Kidney glomerular epithelial cell (primary cell): ENCODE measurements at places on chromosomes 4 and X.
A peak's percentile ranks its signal among the peaks of the same experiment; 100 is the strongest.

GRCh38 chr4:140719022-140719421 is 37.2 kb downstream of the TBC1D9 start:
- no peak for DNase-seq

GRCh38 chr4:65917486-65917885 is 247.2 kb upstream of the EPHA5 start:
- no peak for DNase-seq

- no peak for DNase-seq
Observed at GRCh38 chrX:1883772-1884171, 268.9 kb downstream of the ASMT start.

DNA sequence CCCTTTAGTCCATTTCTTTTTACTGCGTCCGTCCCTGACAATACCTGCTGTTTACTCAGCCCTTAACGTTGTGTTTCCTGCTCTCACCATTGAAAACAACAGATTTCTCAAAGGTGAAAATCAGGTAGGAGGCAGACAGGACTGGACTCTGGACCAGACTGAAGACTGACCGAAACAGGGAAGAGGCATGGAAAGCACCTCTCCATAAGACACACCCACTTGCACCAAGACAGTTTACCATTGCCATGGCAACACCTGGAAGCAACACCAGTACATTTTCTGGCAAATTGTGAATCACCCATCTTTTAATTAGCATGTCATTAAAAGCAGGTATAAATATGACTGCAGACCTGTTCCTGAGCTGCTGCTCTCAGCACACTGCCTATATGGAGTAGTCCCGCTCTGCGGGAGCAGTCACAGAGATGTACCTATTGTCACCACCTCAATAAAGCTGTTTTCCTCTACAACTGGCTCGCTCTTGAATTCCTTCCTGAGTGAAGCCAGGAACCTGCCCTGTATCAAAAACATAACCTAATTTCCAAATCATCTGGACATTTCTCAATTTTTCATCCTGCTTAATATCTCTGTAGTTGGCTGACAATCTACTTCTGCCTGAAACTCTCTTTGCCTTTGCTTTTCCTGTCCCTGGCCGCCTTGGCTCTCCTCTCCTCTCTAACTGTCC is 117.0 kb downstream of the RNF150 start:
- no peak for DNase-seq

GRCh38 chrX:6291444-6291843 is 62.8 kb upstream of the NLGN4X start:
- DNase-seq: no peak

DNA sequence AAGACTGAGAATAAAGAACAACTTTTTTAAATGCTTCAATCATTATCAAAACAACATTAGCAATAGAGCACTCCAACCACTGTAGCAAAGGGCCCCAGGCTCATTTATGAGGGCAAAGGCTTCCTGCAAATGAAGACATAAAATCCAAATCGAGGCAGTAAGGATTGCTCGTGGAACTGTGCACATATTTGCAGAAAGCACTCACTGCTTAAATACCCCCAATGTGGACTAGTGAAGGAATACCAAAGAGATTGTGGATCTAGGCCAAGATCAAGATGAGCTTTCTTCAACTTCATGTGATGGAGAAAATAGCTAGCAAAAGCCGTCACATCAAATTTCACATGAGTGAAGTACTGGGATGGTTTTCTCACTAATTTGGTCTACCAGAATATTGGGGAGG is 35.2 kb downstream of the GPC3 start:
- DNase-seq: no peak

DNA sequence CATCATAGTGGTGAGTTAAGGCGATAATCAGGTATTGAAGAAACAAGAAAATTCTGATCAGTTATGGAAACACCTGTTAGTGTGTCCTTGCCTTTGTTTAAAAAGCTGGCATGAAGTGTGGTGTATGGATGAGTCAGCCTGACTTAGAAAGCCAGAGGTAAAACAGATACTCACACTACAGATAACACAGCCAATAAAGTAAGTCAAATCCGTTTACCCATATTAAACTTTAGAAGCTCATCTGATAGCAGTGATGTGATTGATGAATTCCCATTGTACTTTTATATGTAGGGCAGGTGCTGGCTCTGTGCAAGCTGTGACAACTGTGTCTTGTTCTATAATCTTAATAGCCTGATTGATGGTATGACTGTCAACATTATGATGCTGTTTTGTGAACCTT is 1392.7 kb upstream of the IGFBP7 start:
- peak; percentile 4 for DNase-seq

DNA sequence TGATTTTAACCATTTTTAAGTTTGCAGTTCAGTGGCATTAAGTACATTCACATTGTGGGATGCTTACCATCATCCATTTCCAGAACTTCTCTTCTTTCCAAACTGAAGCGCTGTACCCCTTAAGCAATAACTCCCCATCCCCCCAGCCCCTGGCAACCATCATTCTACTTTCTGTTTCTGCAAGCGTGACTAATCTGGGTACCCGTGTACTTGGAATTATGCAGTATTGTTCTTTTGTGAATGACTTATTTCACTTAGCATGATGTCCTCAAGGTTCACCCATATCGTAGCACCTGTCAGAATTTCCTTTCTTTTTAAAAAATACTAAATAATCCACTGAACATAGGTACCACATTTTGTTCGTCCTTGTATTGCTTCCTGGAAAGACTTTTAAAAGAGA is 32.9 kb downstream of the USP9X start:
- DNase-seq: no peak

DNA sequence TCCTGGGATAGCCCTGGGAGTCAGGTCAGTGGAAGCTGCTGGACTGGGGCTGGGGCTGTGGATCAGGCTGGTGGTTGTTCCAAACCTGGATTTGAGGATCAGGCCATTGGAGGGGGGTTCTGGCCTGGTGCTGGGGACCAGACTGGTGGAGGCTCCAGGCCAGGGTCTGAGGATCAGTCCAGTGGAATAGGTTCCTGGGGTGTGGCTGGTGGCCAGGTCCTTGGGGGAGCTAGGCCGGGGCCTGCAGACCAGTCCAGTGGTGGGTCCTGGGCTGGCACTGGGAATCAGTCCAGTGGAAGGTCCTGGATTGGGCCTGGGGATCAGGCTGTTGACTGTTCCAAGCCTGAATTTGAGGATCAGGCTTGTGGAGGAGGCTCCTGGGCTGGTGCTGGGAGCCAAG is 8.0 kb downstream of the ARMCX4 start:
- DNase-seq: no peak
